ENCODE measurements at places on chromosomes 3 and 15.
A peak's percentile ranks its signal among the peaks of the same experiment; 100 is the strongest.

- no peak for DNase-seq
These were observed 114.7 kb downstream of the B3GALNT1 start for GRCh38 chr3:160990446-160990845.

DNA sequence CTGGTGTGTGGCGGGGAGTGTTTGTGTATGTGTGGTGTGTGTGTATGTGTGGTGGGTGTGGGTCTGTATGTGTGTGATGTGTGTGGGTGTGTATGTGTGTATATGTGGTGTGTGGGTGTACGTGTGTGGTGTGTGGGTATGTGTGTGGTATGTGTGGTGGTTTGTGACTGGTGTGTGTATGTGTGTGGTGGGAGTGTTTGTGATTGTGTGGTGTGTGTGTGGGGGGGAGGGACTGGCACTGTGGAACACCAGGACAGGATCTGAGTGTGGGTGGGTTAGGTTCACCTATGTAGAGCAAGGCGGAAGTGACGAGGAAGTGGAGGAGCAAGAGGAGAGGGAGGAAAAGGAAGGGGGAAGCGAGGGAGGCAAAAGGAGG is 510.8 kb downstream of the SHQ1 start:
- no peak for DNase-seq

DNA sequence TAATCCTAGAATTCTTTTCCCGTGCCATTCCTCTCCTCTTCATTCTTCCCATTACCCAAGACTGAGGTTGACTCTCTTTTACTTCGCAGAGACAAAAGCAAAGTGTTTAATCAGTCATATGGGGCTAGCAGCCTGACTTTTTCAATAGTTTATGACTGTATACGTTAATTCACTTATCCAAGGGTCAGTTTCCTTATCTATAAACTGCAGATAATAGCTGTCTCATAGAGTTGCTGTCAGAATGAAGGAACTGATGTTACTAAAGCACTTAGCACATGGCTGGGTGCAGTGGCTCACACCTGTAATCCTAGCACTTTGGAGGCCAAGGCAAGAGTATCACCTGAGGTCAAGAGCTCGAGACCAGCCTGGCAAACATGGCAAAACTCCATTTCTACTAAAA is 43.5 kb upstream of the ULK4 start:
- DNase-seq: no peak

GRCh38 chr15:75431270-75431669 is 20.2 kb downstream of the SIN3A start:
- no peak for DNase-seq

- no peak for DNase-seq
These were observed 1283.7 kb downstream of the OTOL1 start for GRCh38 chr3:162780313-162780712.

DNA sequence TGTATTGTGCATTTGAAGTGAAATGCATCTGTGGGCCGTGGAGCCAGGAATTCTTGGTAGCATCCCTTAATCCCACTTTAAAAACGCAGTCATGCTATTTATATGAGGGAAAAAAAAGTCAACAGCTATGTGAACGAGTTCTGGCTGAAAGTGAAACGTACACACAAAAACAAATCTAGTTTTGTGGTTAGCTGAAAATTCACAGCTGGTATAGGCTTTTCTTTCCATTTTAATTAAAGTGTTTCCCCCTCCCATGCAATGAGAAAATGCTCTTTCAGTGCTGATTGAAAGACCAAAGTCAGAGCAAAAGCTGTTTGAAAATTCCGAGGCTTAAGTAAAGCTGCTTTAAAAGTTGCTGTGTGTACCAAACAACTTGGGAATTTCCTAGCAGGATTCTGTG is 297.4 kb downstream of the PLCL2 start:
- no peak for DNase-seq

DNA sequence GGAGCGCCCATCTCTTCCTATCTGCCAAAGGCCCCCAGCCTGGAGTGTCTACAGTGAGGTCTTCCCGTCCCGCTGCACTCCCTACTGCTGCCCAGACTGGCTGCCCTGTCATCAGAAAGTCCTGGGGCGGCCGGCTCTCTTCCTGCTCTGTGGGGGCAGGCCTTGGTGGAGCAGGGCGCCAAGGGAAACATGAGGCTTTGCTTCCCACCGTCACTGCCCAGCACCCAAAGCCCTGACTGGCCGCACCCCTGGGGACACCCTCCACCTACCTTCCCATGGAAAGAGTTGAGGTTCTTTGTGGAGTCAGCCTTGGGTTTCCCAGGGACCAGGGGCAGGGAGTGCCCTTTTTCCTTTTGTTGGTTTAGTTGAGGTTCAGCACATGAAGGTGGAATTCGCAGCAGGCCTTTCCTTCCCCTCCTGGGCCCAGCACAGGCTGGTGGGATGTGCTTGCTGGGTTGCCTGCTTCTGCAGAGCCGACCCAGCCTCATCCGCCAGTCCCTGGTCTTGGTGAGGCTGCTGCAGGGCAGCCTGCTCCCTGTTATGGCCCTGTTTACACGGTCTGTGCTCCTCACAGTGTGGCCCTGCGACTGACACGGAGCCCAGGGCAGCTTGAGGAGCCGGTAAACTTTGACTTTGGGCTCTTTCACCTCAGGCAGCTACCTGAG is 51.8 kb upstream of the PLXNA1 start:
- DNase-seq: no peak

- no peak for DNase-seq
These were observed 831.1 kb upstream of the NR2F2 start for GRCh38 chr15:95499397-95499796.

- no peak for DNase-seq
These were observed 728.2 kb upstream of the NECTIN3 start for GRCh38 chr3:110343376-110343775.

DNA sequence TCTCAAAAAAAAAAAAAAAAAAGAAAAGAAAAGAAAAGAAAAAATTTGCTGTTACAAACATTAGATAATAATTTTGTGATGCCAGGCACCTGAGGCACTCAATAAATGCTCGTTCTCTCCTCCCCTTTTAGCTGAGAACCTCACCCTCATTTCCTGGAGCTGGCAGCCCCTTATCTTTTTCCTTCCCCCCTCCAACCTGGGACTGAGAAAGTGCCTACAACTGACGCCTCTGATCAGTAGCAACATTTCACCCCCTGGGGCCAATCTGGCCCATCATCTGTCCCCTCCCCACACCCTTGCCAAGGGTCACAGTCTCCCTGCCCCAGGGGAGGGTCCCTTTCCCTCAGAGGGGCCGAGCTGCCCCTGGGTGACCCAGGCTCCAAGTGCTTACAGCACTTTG is 12.6 kb upstream of the RNU6-1 start:
- DNase-seq: no peak

DNA sequence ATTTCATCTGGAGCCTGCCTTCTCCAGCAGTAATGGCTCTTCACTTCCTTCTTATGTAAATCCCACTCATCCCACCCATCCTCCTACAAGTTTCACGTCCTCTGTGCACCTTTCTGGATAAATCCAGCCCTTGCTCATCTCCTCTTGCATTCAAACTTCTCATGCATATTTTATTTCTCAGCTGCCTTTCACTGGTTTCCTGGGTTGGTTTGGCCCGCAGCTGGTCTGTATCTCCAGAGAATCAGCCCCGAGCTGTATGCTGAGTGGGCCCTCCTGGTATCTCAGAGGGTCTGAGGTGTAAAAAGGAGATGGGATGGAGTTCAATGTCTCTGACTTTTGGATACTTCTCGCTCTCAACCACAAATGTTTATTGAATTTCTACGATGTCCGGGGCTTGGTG is 248.6 kb upstream of the FEZF2 start:
- no peak for DNase-seq

- no peak for DNase-seq
These were observed 3.2 kb downstream of the MAP2K1 start for GRCh38 chr15:66389859-66390381.

- DNase-seq: peak; percentile 40
These were observed 331 bp downstream of the RNU6-1 start for GRCh38 chr15:67839499-67839928.

GRCh38 chr3:59866076-59866475 is 816.3 kb upstream of the CFAP20DC start:
- DNase-seq: no peak

GRCh38 chr3:116299646-116300081 is 145.6 kb downstream of the LSAMP start:
- DNase-seq: no peak

DNA sequence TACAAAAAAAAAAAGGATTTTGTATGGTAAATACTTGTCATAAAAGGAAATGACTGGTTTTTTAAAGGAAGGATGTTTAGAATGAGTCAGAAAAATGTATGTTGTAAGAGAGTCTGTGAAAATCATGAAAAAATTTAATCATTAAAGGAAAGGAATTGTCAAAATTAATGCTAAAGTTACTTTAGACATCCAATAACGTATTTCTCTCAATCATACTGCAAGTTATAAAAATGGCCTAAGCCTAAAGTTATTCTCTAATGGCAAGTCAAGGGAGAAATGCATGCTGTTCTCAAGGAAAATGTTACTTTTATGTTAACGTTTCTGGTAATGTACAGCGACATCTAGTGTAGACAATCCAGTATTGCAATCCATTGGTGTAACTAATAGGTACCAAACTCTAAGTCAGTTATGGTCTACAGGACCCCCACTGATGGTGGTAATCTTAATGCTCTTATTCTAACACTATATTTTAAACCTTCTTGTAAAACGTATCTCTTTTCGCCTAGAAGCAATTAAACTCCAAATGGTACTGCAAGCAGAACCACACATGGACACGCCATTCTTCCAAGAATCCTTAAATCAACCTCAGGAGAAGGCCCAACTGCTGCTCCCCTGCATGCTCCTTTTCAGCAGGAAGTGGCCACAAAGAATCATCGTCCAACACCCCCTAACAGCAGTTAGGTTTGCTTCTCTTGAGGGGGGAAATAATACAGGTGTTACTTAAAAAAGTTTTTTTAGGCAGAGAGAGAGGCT is 35.2 kb downstream of the NCEH1 start:
- DNase-seq: no peak
